ENCODE measurements at places on chromosomes 5 and 9.

DNA sequence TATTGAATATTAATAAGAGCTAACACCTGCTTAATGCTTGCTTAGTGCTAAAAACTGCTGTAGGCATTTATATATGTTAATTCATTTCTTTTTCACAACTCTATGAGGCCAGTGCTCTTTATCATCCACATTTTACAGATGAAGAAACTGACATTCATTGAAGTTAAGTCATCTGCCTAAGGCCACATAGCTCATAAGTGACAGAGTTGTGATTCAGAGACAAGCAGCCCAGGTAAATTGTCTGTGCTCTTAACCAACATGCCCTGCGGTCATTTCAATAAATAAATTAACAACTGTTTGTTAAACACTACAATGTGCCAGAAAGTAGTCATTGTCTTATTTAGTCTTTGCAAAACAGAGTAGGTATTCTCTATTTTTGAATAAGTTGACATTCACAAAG is 1354.4 kb upstream of the C9orf72 start:
- DNase-seq = no peak

GRCh38 chr9:79264041-79264440 is 307.7 kb upstream of the TLE4 start:
- no peak for DNase-seq

DNA sequence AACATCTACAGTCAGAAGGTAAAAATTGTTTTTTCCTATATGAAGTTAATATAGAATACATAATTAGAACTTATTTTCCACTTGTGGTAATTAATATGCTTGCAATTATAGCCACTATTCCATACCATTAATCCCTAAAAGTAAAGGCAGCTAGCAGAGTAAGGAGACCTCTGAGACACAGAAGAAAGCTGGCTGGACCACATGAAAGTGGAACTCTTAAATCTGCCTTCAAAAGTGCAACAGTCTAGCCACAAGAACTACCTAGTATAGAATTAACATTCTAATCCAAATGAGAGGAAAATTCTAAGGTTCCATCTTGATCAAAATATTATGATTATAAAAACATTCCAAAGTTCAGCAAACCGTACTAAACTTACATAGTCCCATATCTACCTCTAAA is 37.6 kb downstream of the ARL15 start:
- no peak for DNase-seq

DNA sequence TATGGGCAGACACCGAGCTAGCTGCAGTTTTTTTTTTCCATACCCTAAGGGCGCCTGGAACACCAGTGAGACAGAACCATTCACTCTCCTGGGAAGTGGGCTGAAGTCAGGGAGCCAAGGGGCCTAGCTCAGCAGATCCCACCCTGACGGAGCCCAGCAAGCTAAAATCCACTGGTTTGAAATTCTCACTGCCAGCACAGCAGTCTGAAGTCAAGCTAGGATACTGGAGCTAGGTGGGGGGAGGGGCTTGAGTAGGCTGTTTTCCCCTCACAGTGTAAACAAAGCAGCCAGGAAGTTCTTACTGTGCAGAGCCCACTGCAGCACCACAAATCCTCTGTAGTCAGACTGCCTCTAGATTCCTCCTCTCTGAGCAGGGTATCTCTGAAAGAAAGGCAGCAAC is 151.7 kb upstream of the HCN1 start:
- no peak for DNase-seq

DNA sequence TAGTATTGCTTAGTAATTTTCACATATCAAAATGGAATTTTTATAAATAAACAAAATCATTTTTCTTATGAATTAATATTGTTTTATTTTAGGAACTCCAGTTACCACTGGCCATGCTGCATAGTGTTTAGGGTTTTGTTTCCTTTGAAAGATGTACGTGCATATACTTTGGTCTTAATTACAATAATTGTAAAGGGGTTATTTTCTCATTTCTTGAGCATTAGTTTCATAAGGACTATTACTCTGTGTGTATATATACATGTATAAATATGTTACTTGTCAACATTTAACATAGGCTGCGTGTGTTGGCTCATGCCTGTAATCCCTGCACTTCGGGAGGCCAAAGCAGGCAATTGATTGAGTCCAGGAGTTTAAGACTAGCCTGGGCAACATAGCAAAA is 21.6 kb downstream of the ACO1 start:
- no peak for DNase-seq

- no peak for DNase-seq
Measured at GRCh38 chr5:3127423-3127911, 376.0 kb upstream of the IRX2 start.

- DNase-seq = no peak
Measured at GRCh38 chr5:150036513-150036912, 36.0 kb downstream of the HMGXB3 start.

DNA sequence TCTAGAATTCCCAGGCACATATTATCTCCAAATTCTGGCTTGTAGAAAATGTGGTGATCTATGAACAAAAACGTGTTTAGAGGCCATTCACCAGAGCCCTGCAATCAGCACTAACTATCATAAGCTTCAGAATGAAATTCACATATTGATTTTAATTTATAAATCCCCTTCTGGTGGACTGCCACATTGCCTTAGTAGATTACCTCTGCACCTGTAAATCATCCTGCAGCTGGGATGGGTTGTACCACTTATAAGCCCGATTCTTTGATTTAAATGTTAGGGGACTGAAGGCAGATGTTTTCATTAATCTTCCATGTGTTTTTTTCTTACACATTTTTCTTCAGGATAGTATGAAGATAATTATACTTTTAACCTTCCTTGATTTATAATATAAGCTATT is 140.7 kb upstream of the PTPRD start:
- no peak for DNase-seq
